ENCODE measurements at places on chromosomes 6 and 20. TPM values are rescaled to one million over a fixed set of nuclear protein-coding genes. Genes with fewer than 3 reads are reported as not detected.

Gene HLA-DRB1
- total RNA-seq: not detected

Gene SLC32A1
- total RNA-seq: not detected

Gene RAB44
- total RNA-seq: not detected

Gene GPR6
- total RNA-seq: not detected

Gene OR2J3
- total RNA-seq: not detected

Gene CPNE5
- total RNA-seq: not detected

Gene COL11A2
- total RNA-seq: under 0.01 TPM

Gene LIME1
- 0.58 TPM for total RNA-seq

Gene MEI4
- not detected for total RNA-seq

Gene PNPLA1
- not detected for total RNA-seq

Gene IRAK1BP1
- 3.2 TPM for total RNA-seq

Gene ANGPT4
- total RNA-seq: not detected

All from myometrial cell (primary cell).